WERI-Rb-1 (cell line): ENCODE measurements at places on chromosomes 7 and 10.

- DNase-seq = no peak
Measured at GRCh38 chr7:24119852-24120251, 164.1 kb upstream of the NPY start.

GRCh38 chr7:30082686-30083085, 52.1 kb upstream of the MTURN start:
- no peak for DNase-seq

DNA sequence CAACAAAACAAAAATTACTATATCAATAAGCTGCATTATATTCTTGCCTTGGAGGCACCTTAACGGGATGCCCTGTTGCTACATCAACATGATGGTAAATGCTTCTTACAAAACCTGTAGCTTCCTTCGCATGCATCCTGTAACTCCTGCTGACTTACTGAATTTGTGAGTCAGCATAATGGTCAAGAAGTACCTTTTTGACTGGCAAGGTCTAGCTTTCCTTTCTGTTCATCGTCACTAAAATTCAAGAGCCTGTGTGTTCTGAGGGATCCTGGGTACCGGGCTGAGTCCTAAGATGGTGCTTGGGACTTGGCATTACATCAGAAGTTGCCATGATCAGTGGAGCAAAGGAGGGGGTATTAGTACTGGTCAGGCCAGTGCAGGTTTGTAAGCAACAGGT, 4.9 kb downstream of the PFKFB3 start:
- no peak for DNase-seq

- no peak for DNase-seq
Measured at GRCh38 chr7:114048386-114049235, 129.8 kb upstream of the PPP1R3A start.

DNA sequence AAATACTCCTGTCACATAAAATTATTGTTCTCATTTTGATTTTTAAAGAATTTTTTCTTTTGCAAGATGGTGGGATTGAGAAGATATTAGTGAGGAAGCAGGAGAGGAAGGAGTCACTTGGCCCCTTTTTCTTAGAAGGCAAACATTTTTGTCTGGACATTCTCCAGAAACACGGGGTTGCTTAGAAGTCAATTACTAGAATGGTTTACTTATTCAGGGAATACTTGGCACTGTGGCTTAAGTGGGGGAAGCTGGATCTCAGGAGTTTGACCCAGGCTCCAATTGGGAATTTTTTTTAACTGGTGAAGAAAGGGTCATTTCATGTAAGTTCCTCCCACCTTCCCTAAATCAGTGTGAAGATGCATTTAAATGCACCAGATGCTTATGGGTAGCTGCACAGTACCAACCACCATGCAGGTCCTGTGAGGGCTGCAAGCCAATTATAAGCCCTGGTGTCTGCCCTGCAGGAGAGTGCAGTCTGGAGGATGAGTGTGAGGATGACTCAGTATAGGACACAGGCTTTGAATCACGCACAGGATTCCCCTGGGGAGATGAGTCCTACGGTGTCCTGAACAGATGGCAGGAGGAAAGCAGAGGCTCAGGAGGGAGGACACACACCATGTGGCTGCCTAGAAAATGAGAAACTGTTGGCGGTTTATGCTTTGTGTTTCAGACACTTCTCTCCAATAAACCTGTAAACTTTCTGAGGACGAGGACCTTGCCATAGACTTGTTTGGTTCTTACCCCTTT, 299.1 kb downstream of the PLXNA4 start:
- DNase-seq = peak; percentile 73

DNA sequence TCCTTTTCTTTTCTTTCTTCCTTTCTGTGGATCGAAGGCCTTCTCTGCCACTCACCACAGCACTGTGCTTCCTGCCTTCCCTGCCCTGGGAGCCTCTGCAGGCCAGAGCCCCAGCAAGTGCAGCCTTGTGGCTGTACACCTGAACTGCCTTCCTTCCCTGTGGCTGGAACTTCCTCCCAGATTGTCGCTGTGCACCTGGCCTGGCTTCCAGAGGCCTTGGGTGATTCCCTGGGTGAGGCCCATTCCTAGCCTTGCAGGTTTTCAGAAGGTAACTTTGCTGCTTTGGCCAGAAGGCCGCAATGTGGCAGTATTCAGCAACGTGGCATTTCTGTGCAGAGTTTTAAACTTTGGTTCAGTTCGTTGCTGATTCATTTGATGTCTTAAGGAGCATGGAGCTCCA, 50.1 kb upstream of the RASGEF1A start:
- DNase-seq = no peak

DNA sequence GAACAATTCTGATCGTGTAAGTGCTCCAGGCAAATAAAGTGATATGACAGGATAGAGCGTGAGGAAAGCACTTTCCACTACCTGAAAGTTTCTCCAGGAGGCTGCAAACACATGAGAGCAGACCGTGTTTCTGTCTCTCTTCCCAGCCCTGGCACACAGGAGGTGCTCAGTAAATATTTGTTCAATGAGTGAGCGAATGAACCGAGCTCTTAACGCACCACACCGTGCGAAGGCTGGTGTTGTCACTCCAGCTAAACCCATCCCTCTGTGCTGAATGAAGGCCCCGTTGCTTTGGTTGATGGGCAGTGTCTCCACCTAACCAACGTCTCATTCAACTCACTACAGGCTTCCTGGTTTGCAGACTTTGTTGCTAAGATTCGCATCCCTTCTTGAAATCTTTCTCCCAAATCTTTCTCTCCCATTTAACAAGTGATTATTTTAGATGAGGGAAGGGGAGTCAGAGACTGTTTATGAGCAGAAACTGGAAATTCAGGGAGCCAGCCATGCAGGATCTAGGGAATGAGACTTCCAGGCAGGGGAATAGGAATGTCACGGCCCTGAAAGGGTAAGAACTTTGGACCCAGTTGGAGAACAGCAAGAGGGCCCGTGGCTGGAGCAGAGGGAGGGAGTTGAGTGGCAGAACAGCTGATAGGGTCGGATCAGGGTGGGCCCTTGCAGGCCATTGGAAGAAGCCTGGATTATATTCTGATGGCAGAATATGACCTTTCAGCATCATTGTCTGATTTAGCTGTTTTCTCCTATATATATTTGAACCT, 282.6 kb downstream of the CAMK1D start:
- DNase-seq = no peak

GRCh38 chr7:85356916-85357315, 170.1 kb upstream of the SEMA3D start:
- DNase-seq = no peak

- no peak for DNase-seq
Measured at GRCh38 chr7:91276909-91277308, 12.7 kb downstream of the FZD1 start.

DNA sequence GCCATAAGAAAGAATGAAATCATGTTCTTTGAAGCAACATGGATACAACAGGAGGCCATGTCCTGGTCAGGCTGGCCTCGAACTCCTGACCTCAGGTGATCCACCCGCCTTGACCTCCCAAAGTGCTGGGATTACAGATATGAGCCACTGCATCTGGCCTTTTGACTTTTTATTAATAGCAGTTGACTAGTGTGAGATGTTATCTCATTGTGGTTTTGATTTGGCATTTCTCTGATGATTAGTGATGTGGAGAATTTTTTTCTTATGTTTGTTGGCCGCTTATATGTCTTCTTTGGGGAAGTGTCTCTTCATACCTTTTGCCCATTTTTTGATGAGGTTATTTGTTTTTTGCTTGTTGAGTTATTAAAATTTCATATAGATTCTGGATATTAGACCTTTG, 400.9 kb downstream of the SUGCT start:
- no peak for DNase-seq

GRCh38 chr7:148330822-148331221, 259.7 kb upstream of the C7orf33 start:
- DNase-seq = no peak

DNA sequence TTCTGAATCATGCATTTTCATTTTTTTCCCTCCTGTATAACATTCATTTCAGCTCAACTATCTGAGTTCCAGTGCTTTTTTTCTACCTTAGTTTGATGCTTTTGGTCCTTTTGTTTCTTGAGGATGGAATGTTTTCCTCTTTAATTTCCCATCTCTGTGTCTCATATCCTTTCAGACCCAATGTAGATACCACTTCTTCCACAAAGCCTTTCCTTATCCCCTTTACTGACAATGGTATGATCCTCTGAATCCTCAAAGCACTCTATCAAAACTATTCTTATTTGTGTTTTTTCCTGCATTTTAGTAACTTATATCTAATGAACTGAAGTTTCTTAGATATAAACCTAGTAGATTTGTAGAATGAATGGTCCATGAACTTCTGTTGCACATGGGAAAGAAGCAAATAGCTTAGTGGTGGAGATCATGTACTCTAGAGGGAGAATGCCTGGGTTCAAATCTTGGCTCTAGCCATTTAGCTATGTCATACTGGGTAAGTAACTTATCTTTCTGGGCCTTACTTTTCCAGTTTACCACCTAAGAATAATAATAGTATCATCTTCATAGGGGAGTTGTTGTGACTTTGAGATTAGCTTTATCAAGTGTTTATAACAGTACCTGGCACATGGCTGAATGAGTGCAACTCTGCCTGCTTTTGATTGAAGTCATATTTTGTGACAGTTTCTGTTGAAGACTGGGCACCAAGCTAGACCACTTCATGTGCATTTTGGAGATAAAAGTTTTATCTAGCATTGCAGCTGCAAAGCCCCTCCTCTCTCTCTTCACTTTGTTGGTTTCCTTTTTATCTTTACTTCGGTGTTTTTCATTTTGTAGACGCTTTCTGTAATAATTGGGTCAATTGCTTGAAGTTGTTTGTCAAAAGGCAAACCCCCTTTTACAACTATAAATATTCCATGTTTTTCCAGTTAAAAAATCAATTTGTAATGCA, 18.5 kb downstream of the STAM start:
- no peak for DNase-seq

DNA sequence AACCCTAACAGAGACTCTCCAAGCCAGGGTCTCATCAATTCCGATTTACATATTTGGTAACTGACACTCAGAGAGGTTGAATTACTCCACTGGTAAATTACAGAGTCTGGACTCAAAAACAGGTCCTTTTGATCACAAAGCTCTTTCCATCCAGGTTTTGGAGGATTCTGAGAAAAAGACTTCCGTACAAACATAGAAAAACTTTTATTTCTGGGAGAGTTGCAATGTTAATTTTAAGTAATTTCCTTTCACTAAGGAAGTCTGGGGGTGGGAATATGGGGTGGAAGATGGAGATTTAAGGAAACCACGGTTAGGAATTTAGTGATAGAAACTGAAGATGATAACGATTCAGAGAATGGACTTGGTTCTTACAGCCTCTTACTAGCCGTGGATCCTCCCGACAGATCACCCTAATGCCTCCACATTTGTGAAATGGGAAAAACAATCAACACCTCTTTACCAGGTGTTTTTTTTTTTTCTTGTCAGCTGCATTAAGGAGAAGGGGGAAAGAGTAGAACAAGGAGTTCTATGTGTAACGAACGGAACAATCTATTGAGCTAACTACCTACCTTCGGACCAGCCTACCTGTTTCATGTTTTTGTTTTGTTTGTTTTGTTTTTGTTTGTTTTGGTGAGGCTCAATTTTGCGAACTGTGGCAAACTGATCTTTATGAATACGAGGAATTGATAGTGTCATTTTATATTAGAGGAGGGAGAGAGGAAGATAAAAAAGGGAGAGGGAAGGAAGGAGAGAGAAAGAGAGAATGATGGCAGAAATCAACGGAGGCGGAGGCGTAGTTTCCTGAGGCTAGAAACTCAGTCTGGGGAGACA, 1.7 kb upstream of the RBM20 start:
- DNase-seq = no peak

GRCh38 chr10:118983263-118983662, 46.3 kb upstream of the NANOS1 start:
- peak; percentile 37 for DNase-seq

DNA sequence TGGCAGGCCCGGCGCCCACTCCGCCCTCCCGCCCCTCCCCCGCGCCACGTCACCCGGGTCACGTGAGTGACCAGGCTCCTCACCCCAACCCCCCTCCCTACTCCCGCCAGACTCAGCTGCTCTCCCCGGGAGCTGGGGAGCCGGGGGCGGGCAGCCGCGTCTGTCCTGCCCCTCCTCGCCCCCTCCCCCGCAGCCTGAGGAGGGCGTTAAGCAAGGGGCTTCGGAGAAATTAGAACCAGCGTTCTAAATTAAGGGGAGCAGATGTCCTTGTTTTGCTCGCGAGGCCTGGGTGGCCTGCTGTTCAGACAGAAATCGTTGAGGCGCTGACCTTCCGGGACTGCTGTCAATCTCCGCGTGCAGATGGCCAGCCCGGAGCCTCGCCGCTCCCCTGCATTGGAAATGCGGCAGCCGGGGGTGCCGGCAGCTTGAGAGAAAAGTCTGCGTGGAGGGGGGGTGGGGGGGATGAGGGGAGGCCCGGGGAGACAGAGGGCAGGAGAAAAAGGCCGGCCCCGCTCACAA, 102.2 kb upstream of the ZNF438 start:
- DNase-seq = peak; percentile 88

DNA sequence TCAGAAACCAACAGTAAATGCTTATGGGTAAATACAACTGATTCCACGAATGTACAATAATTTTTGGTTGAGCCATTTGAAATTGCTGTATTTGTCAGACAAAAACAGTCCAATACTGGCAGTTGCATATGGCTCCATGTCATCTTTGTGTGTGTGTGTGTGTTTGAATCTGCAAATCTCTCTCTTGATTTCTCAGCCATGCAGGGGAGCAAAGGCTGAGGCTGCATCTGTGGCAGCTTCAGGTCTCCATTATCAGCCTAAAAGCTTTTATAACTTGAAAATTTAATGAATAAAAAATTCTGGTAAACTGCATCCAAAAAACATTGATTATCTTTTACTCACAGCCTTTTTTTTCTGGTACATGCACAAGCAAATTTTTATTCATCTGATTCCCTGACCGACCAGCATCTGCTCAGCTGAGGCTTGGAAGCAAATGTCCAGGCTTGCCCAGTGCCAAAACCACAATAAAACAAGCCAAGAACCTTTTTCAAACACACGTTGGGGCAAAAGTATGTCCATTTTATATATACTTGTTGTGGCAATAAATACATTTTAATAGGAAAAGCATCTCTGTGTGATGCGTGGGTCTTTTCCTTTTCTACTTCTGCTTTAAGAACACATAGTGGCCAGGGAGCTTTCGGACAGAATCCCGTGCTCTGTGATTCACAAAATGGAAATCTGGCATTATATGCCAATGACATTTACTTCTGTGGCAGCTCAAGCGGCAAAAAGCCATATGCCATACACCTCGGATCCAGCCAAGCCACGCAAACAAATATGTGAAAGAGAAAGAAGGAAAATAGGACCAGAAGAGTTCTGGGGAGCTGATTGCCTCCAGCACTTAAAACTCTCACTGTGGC, 275.6 kb upstream of the AOAH start:
- no peak for DNase-seq

DNA sequence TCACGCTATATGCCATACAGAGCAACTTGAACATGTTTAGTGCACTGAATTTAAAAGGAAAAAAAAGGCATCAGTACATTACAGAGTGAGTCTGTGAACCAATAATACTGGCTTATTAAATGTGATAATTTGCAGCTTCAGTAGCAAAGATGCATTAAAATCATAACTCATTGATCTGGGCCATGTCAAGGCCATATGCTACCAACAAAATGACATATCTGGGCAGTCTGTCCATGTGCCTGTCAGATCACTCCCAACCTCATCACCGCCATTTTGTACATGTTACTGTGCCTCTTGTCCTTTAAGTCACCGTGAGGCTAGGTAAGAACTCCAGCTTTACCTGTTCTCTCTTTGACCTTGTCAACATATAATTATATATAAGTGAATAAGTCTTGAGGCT, 307.4 kb upstream of the LRGUK start:
- no peak for DNase-seq

GRCh38 chr10:20065814-20066213, 249.6 kb downstream of the PLXDC2 start:
- DNase-seq = no peak
